ENCODE measurements at places on chromosomes 5 and 9.

DNA sequence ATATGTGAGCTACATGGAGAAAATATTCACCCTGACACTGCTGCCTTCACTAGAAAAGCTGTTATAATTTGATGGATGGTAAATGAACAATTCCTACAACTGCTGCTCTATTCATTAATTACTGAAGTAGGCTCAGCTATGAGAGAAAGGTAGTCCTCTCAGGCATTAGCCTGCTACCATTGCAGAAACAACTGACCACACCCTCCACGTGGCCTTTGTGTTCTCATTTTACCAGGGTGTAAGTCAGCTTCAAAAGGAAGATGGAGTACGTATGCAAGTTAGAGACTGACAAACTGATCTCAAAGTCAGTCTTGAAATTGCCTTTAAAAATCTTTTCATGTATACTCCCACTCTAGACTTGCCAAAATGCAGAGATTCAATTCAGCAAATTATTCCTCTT lies 26.3 kb upstream of the TPD52L3 start:
- no peak for DNase-seq

GRCh38 chr5:61549530-61549929 lies 217.5 kb downstream of the ZSWIM6 start:
- no peak for DNase-seq

- DNase-seq, result no peak
These were observed 257.8 kb upstream of the TARS1 start for GRCh38 chr5:33182986-33183385.

DNA sequence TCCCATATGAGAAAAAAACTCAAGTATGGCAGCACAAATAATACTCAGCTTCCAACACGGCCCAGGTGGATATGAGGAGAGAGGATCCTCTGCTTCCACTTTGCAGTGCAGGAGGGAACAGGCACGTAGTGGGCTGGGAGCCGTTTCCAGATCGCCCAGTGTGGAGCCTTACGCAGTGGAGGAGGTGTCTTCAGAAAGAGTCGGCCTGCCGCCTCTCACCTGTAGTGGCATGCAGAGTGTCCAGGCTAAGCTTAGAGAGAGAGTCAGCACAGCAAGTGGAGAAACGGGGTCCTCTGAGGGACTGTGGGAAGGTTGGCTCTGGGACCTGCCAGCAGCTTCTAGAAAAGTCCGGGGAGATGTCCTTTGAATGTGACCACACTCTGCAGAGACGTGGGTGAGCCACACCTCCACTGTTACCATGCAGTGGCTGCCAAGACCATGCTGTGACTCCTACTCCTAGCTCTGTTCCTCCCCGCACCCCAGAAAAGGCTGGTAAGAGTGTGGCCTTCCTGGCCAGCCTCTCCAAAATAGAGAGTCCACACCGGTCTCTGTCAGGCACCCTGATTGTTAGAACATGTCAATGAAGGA lies 3.5 kb upstream of the SEMA4D start:
- no peak for DNase-seq

- DNase-seq, result no peak
These were observed 57.4 kb upstream of the ANKRD55 start for GRCh38 chr5:56290378-56291078.

GRCh38 chr9:5630081-5630507 lies 1.2 kb downstream of the RIC1 start:
- DNase-seq, result peak; percentile 55

DNA sequence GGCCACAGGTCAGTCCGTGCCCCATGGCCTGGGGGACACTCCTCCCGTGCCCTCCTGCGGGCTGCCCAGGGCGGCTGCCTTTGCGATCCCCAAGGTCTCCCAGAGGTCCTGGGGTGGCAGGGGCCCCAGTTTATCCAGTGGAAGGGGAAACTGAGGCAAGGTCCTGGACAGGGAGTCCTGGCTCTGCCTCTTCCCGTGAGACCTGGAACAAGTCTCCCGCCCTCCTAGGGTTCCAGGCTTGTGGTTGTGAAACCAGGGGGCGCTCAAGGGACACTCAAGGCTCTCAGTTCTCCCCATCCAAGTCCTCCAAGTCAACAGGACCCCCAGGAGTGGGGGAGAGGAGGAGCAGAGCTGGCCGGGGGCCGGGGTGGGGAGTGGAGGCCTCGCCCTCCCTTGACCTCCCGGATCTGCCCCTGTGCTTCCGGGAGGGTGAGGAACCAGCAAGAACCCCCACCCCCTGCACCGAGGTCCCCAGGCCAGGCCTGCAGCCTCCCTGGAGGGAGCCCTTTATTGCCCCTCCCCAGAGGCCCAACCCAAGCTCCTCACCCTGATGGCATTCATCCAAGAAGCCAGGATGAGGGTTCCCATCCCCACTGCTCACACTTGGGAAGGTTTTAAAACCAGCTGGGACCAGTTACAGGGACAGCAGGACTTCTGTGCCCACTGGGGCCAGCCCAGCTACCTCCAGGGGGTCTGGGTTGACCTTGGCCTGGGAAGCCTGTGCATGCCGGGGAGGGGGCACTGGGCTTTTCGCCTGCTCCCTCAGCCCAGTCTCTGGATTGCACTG lies 24.7 kb upstream of the TMEM250 start:
- peak; percentile 34 for DNase-seq

- no peak for DNase-seq
These were observed 662.4 kb downstream of the DTWD2 start for GRCh38 chr5:118325931-118326330.

- DNase-seq, result no peak
These were observed 25.4 kb downstream of the SREK1 start for GRCh38 chr5:66169534-66169933.

DNA sequence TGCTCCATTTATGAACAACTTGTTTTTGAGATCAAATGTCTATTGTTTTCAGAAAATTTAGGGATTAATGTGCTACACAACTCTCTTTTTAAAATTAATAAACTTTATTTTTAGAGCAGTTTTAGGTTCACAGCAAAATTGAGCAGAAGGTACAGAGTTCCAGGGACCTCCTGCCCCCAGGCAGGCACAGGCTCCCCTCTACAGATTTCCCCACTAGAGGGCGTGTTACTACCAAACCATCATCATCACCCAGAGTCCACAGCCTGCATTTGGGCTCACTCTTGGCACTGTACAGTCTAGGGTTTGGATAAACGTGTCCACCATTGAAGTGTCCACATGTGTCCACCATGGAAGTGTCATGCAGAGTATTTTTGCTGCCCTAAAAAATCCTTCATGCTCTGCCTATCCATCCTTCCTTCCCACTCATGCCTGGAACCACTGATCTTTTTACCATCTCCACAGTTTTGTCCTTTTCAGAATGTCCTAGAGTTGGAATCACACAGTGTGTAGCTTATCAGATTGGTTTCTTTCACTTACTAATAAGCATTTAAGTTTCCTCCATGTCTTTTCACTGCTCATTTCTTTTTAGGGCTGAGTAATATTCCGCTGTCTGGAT lies 61.7 kb downstream of the MRPL36 start:
- peak; percentile 17 for DNase-seq

- DNase-seq, result peak; percentile 70
These were observed at the start of gene NME5 for GRCh38 chr5:138138949-138139780. NME5 (minus strand) TSS chr5:138139428; CDS start chr5:138138780, 648 bp downstream.

GRCh38 chr9:69195668-69196067 lies 21.6 kb downstream of the TJP2 start:
- peak; percentile 50 for DNase-seq

- peak; percentile 9 for DNase-seq
These were observed 554 bp downstream of the RPS23 start for GRCh38 chr5:82277613-82277986.

GRCh38 chr5:8729437-8729836 lies 816.4 kb downstream of the SEMA5A start:
- peak; percentile 73 for DNase-seq

DNA sequence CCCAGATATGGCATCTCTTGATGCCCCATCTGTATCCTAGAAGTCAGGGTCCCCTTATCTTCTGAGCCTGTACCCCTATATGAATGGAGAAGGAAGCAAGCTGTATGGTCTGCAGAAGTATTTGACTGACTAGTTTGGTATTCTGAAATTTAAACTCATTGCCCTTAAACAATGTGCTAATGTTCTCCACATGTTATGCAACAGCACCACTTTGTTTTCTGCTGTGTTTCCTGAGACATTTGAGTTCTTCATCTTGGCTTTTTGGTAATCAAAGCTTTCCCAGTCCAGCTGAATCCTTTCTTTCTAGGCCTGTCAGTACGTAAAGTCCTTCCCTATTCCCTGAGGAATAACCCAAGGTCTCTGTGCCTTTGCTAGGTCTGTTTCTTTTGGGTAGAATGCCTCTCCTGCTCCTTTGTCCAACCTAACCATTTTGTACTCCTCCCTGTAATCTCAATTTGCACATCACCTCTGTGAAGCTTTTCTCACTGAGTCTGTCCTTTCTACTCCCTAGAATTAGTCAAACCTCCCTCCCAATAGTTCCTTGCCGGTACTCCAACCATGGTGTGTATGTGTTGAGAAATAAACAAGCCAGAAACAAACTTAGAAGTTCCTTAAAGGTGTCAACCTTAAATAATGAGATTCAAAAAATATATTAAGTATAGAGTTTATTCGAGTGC lies 72.1 kb upstream of the HSPB3 start:
- DNase-seq, result peak; percentile 54

GRCh38 chr5:170552621-170553115 lies 48.8 kb downstream of the KCNIP1 start:
- peak; percentile 92 for DNase-seq

- no peak for DNase-seq
These were observed 79.3 kb upstream of the MAP3K1 start for GRCh38 chr5:56735849-56736641.

GRCh38 chr5:10581867-10582511 lies 18.1 kb downstream of the ANKRD33B start:
- DNase-seq, result no peak

DNA sequence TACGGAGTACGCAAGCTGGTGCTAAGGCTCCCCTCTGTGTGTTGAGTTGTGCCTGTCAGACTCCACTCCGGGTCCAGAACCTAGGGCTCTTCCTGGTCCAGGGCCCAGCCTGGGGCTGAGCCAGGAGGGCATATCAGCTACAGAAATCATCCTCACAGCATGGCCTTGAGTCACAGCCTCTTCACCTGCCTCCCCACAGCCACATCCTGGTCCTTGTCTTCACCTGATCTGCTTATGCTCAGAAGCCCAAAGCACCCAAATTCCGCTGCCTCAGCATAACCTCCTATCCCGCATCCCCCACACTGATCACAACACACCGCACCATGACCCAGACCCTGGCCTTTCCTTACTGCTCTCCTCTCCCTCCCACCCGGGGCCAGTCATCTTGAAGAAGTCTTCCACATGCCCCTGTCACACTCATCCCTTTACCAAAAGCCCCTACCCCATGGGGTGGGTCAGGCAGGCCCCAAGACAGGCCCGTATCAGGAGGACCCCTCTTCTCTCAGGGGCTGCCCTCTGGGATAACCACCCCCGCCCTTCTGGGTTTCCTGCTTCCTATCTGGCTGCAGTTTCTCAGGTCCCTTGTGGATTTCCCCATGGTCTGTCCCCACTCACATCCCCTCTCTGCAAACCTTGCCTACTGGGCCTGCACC lies 1.3 kb upstream of the IL3 start:
- DNase-seq, result no peak

DNA sequence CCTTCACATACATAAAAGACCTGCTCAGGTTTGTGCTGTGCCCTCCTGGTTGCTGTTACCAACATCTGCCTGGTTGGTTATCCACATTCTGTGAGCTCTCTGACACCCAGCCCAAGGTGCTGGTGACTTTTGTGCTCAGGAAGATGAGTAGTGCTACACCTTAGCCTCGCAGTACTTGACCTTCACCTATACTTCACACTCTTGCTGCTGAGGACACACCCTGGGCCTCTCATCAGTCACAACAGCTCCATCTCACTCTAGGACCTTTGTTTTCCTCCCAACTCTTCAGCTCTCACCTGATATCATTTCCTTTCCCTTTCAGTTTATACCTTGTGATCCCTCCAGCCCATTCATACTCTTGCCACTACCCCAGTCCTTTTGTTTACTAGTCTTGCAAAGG lies 10.7 kb upstream of the SLC22A5 start:
- DNase-seq, result no peak
